Uterus (tissue), 4 donors: ENCODE measurements at places on chromosomes 1 and 21.

DNA sequence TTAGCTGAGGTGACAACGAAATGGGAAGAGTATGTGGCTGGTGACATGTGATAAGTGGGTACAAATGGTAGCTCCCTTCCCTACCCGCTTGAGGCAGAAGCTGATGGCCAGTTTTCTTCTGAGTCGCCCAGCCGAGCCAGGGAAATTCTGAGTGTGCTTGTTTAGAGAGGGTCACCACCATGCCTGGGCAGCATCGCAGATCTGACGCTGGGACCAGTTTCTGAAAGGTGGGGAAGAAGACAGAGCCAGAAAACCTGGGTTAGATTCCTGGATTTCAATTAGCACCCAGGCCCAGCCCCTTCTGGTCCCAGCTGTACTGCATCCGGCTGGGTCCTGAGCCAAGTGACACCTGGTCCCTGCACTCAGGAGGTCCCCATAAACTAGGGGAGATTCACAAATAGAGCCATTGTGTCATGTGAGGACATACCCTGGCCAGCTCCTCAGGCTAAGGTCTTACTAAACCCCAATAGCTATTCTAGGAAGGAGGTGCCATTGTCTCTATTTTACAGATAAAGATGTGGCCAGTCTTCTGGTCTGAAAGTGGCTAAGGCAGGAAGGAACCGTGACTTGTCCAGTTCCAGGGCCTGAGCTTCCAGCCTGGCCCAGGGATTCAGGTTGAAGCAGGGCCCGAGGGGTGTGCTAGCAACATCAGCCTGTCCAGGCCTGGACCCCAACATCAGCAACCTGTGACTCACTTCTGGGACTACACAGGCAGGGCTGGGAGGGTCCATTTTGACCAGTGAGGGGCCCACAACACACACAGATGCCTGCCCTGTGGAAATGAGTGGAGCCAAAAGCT lies 1.7 kb upstream of the TMEM61 start:
- no peak for DNase-seq

GRCh38 chr1:83769072-83769471 lies 229.9 kb downstream of the TTLL7 start:
- no peak for DNase-seq

- DNase-seq, result no peak
These were observed 574 bp downstream of the ITPKB start for GRCh38 chr1:226738421-226738994.

- no peak for DNase-seq
These were observed 31.3 kb upstream of the ACTRT2 start for GRCh38 chr1:2989976-2990375.

GRCh38 chr1:13699510-13699909 lies 478 bp upstream of the PRDM2 start:
- no peak for DNase-seq

- DNase-seq, result no peak
These were observed 32.4 kb upstream of the SERTAD4 start for GRCh38 chr1:210200124-210200736.
